Inflammatory macrophage (primary cell): ENCODE measurements at places on chromosomes 4 and X.

- DNase-seq: peak; percentile 7
Measured at GRCh38 chrX:101057093-101057714, 5.3 kb upstream of the TRMT2B start.

DNA sequence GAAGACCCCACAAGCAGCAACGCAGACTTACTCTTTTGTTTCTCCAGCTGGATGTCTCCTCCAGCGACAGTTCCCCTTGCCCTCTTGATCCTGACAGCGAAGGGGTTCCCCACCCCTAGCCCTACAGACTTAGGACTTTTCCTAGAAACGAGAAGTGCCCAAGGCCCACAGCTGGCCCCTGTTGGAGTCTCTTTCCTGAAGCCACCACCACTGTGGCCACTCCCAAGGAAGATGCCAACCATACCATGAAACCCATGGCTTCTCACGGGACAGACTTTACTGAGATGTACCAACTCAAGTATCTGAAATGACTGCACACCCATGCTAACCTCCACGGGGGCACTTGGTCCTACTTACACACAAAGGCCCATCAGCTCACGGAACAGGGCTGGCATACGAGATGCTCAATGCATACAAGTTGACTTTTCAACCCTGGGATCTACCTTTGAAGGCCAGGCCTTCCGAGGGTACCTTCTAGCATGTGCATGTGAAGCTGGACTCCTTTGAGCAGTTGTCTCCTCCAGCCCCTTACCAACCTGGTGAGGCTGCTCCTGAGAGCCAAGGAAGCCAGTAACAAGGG lies 924 bp upstream of the IRAK1 start:
- peak; percentile 73 for DNase-seq

- peak; percentile 37 for DNase-seq
Measured at GRCh38 chr4:153919667-153920066, 130.8 kb upstream of the SFRP2 start.

- no peak for DNase-seq
Measured at GRCh38 chr4:54067166-54067565, 2.8 kb upstream of the CHIC2 start.

GRCh38 chr4:3106339-3107186 lies 32.1 kb downstream of the HTT start:
- DNase-seq: peak; percentile 93

DNA sequence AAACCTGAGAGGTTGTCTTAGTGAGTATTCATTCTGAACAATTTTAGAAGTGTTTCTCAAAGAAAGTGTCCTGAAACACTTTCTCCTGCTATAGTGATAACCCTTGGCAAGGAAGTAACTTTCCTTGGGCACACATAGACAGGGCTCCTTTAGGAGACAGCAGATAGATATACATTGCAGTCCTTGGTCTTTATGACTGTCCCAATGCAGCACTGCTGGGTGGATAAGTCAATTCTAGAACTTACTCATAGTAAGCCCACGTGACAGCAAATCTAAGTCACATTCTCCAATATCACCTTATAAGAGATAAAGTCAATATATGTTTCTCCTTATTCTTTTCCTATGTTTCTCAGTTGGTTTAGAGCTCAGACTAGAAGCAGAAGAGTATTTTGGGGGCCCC lies 46.7 kb downstream of the GPRASP3 start:
- DNase-seq: no peak

DNA sequence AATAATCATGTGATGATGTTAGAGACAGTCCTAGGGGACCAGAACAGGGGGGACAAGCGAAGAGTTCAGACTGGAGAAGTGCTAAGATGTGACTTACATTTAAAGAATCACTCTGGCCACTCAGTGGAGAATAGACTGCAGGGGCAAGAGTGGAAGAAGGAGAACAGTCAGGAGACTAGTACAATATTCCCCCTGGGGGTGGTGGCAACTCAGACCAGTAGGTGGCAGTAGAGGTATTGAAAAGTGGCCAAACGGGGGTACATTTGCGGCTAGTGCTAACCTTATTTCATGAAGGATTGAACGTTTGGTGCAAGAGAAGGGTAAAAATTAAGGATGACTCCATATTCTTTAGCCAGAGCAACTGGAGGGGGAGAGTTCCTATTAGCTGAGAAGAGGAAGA lies 2.7 kb upstream of the BMX start:
- DNase-seq: peak; percentile 46

DNA sequence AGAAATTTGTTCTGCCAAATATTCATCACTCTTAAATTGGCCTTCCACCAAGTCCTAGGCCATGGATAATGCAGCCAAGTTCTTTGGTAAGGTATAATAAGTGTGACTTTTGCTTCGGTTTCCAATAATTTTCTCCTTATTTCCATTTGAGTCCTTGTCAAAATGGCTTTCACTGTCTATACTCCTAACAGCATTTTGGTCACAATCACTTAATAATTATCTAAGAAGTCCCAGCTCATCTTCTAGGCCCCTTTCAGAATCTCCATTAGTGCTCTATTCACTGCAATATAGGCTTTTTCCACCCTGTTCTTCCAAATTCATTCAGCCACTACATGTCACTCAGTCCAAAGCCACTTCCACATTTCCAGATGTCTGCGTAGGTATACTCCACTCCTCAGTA lies 51.0 kb upstream of the SPIN4 start:
- DNase-seq: no peak

DNA sequence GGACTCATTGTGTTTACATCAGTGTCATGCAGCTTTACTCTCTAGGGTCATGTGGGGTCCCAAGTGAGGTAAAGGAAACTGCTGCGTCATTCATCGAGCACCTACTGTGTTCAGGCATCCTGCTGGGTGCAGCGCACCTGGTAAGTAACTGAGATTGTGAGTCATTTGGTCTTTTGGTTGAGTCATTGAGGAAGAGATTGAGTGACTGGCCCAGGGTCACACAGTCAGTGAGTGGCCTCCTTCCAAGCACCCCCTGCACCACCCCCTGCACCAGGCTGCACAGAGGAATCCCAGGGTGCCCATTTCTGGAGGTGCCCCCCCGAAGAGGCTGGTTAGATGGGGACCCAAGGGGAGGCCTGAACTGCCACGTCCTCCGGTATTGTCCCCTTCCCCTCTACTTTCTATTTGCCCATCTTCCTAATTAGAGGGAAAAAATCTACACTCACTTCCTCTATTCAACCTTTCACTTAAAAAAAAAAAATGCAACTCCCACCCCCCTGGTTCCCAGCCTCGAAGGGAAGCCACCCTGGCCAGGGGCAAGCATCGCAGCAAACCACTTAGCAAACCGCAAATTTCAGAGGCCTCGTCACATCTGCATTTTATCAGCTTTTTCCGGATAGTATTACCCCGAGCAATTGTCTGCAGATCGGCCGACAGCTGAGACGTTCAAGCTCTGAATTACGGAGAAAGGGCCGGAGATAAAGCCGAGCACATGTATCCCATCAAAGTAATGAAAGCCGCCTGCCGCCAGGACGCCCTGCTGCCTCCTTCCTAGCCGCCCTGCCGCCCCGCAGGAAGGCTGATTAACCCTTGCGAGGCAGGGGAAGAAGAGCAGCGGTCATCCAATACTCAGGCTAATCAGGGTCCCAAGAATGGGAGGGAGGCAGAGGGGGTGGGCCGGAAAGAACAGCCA lies 96.3 kb upstream of the MSX1 start:
- no peak for DNase-seq

DNA sequence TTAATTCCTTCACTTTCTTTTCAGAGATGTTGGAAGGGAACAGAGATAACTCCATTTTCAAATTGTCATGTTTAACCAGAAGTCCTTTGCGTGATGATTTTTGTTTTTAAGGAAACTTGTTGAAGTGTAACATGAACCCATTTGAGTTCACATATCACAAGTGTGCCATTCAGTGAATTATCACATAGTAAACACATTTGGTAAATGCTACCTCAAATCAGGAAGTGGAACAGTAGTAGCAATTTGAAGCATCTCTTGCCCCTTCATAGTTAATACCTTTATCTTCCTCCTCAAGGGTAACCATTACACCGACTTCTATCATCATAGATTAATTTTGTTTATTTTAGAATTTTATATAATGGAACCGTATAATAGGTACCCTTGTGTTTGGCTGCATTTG lies 35.8 kb downstream of the KDM6A start:
- no peak for DNase-seq

GRCh38 chrX:97931586-97931985 lies 1047.9 kb downstream of the RPA4 start:
- no peak for DNase-seq

DNA sequence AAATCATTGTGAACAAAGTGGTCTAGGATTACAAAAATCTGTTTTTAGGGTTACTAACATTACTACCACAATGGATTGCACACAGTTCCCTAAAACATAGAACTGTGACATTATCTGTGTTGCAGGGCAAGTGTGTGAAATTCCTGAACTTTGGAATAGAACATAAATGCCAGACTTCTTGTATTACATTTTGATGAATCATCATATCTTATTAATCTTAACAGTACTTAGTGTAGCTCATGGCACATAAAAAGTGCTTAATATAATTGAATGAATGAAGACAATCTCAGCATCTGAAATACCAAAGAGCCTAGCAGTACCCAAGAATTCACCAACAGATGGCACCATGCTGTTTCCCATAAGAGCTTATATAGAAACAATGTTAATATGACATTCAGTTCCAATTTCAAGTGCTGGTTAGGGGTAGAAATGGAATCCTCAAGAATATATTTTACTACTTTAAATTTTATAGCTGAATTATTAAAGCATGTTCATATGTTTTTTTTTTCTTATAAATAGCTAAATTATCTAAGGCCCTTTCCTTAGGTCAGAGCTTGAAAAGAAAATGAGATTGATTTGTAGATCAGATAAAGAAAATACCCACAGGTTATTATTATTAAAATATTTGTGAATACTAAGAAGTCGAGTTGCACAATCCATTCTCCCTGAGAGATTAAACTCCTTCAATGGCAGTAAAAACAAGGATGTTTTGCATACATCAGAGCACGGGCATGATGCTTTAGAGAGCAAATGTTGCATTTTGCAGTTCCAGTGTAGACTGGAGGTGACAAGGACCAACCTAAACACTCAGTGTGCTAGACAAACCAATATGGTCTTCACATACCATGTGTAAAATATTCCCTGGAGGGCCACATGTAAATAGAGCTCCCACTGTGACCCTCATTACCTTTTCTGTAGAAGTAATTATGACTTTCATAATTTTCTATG lies 25.7 kb upstream of the SHISA3 start:
- DNase-seq: peak; percentile 33

GRCh38 chrX:43973249-43974099 lies at the start of gene NDP:
NDP (minus strand) TSS chrX:43973390; CDS start chrX:43958645, 14,745 bp downstream.
- DNase-seq: no peak

DNA sequence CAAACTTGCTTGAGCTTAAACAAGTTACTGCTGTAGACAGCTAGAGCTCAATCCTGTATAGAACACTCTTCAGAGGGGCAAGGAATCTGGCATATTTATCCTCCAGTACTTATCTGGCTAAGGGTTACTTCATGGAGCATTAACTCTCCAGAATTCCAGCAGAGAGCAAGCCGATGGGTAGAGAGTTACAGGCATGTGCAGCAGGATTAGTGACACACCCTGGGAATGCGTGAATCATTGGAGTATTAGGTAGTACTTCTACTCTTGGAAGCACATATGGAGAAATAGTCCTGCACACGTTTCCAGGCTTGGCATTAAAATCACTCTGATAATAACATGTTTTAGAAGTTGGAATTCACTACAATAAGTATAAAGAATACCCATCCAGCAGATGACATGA lies 35.4 kb downstream of the GRXCR1 start:
- no peak for DNase-seq

- no peak for DNase-seq
Measured at GRCh38 chr4:188435381-188435780, 296.1 kb downstream of the TRIML1 start.

GRCh38 chr4:111074523-111075114 lies 451.7 kb upstream of the PITX2 start:
- no peak for DNase-seq

DNA sequence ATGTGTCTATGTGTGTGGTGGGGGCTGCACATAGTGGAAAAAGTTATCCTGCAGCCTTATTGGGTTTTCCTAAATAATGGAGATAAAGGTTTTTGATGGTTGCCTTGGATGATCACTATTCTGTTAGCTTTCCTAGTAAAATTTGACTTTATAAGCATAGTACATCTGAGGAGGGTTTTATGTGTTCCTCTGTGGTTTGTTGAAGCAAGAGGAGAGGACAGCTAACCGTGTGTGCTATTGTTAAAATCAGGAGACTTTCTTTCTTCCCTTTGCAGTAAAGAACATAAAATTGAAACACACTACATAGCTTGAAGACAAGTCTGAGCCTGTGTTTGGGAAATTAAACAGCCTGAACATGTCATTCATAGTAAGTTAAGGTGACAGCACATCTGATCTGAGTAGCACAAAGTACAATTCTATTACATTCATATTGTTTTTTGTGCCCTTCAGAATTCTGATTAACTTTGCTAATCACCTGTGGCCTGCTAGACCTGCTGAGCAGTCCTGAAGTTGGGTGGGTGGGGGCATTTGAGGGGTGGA lies 36.8 kb downstream of the C4orf51 start:
- no peak for DNase-seq

GRCh38 chr4:140233791-140234696 lies 80.1 kb upstream of the MAML3 start:
- DNase-seq: no peak

- DNase-seq: no peak
Measured at GRCh38 chr4:16464651-16465050, 238.4 kb upstream of the TAPT1 start.

GRCh38 chrX:19833034-19833677 lies 54.2 kb downstream of the SH3KBP1 start:
- no peak for DNase-seq

- DNase-seq: no peak
Measured at GRCh38 chrX:123648028-123648810, 84.6 kb downstream of the THOC2 start.

DNA sequence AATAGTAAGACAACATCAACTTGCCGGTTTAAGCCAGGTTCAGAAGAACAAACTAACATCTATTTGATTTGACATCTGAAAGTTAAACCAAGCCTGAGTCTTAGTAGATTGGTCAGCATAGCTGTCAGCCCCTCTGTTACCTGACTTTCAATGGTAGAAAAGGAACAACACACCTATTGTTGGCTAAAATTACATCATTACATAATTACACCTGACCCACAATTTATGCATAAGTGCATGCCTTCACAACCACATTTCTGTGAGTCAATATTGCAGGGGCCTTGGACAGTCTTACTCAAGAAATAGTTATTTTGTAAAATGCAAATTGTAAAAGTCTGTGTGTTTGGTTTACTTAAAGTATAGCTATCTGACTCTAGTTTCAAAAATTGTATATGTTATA lies 36.2 kb downstream of the EGFL6 start:
- no peak for DNase-seq

DNA sequence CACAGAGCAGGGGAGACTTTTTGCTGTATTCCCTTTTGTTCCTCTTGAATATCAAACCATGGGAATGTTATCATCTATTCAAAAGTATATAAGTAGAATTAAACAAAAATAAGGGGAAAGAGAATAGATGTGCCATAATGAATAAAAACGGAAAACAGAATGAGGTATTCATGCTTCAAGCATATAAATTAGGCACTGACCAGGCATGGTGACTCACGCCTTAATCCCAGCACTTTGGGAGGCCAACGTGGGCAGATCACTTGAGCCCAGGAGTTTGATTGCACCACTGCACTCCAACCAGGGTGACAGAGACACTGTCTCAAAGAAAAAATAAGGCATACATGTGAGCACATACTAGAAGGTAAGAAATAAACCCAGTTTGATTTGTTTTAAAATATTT lies 16.3 kb upstream of the NEUROG2 start:
- DNase-seq: no peak
